KBM-7 (cell line): ENCODE measurements at places on chromosomes 2 and 18.
A peak's percentile ranks its signal among the peaks of the same experiment; 100 is the strongest.

DNA sequence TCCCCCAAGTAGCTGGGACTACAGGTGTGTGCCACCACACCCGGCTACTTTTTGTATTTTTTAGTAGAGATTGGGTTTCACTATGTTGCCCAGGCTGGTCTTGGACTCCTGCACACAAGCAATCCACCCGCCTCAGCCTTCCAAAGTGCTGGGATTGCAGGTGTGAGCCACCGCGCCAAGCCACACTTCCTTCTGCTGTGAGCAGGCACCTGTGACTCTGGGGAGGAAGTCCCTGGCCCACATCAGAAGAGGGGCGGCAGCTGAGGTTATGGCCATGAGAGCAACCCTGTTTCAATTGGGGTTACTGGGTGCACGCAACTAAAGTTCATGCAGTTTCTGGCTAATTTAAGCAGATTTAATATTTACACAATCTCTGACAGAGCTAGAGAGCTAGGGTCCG, 91.0 kb downstream of the PLB1 start:
- no peak for DNase-seq

- DNase-seq, result no peak
Measured at GRCh38 chr2:13103778-13104493, 387.2 kb downstream of the TRIB2 start.

DNA sequence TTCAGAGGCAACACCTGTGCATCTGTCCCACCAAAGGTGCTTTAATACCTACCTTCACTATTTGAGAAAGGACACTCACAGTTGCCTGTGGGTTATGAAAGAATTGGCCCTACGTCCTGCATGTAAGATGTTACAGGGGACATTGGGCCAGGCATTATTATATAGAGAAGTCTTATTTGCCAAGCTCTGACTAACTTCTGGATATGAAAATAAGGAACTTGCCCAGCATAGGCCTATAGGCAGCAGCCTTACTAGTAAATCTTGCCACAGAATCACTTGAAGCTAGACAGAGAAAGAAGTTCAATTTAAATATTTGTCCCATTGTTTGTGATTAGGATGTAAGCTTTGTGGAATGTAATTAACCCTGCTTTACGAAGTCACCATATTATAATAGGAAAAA, 41.7 kb downstream of the NLRC4 start:
- DNase-seq, result no peak

GRCh38 chr2:72971036-72971435, 53.7 kb downstream of the EMX1 start:
- DNase-seq, result no peak

DNA sequence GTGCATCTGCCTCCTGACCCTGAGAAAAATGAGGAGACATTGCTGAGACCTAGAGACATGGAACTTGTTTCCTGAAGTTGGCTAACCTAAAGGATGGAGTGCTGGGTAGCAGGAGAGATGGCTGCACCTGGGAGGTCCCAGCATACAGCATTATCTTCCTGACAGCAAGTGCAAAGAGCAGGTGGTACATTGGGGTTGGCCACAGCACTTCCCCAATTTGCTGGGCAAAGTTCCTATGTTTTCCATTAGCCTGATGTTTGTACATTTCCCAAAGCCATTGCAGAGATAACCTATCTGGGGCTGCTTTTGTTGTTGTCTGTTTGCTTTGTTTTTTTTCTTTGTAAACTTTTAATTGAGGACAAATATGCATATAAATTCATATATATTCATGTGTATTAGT, 296.7 kb downstream of the HRH4 start:
- no peak for DNase-seq

DNA sequence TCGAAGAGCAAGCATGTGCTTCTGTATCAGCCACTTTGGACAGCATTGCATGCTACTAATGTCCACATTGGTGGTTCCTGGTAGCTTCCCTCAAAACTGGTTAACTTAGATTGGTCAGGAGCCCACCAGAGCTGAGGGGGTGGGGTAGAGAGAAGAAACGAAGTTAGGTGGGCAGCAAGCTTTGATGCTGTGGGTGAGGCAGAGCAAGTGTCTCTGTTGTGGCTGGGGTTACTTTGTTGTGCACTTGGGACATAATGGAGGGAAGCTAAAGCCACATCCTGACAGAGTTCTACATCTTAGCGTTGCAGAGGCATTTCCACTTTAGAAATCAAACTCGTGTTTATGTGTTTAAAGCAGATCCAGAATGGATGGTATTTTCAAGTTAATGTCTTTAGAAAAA, 82.7 kb downstream of the FAM168B start:
- DNase-seq, result no peak

DNA sequence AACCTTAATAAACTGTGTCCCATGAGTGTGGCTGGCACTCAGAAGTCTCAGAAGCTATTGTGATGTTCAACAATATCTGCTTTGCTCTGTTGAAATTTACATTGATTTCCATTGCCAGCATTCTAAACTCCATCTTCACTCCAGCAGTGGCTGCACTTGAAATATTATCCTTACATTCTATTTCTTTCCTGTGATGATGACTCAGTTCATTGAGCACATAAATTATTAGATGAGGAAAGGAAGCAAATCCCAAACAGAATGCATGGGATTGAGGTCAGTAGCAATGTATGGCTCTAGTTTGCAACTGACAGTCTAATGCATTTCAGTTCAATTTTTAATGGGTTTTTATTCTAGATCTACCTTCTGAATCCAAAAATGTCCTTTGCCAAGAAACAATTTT, 92.4 kb upstream of the TTN start:
- DNase-seq, result no peak

- peak; percentile 80 for DNase-seq
Measured at GRCh38 chr2:235500761-235501672, 7.2 kb downstream of the AGAP1 start.

DNA sequence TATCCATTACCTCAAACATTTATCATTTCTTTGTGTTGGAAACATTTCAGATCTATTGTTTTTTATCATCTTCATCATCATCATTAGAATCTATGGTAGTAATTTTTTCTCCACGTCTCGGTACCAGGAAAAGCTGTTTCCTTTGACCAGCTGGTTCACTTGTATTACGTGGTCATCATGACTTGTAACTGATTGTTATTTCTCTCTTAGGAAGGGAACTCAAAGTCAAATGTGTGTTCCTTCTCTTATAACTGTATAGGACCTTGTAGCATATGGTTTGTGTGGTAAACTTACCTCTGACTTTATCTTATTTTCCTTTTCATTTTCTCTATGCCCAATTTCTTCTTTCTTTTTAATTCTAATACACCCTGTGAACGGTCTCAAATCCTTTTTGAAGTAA, 16.5 kb downstream of the NCOA1 start:
- no peak for DNase-seq

GRCh38 chr2:44582363-44583008, 220.7 kb downstream of the CAMKMT start:
- no peak for DNase-seq

DNA sequence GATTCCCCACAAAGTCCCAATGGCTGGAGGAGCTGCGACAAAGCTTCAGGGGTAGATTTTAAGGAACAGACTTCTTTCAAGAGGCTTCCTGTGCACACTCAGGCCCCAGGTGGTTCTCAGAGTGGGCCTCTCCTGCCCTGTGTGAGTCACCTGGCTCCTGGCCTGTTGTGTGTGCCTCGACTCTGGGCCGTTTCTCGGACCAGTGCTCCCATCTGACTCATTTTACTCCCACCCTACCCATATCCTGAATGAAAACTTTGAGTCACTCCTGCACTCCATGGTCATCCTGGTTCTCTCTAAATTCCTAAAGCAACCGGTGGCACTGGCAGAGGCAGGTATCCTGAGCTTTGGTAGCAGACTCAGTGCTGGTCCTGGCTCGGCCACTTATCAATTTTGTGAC, 84.1 kb downstream of the CELF4 start:
- no peak for DNase-seq

- DNase-seq, result no peak
Measured at GRCh38 chr2:20634507-20635112, 16.3 kb downstream of the HS1BP3 start.

DNA sequence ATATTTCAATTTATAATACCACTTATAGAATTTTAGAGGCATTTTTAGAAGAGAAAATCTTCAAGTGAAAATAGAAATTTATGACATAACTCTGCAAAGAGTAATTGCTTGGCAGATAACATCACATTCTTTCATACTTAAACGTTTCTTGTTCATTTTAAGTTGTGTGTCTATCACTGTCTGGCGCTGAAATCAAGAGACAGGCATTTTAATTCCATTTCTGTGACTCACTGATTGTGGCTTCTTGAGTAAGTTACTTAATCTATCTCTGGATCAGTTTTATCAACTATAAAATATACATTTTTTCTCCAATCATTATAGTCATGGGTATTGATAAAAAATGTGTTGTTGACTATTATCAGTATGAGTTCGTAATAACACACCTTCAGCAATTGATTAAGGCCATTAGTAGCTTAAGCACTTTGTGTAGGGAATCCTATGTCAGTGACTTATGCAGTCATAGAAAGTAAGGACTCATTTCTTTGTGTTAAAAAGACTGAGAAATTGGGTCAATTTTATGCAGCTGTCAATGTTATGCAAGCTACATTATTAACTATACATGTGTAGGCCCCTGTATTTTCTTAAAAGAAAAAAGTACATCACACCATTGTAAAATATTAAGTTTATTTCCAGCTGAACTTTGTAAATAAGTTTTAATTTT, 497.3 kb downstream of the CCDC85A start:
- no peak for DNase-seq

- no peak for DNase-seq
Measured at GRCh38 chr18:78080761-78081160, 831.1 kb downstream of the GALR1 start.
